Spinal cord (tissue), 10 donors: ENCODE measurements at places on chromosomes 12 and 14. TPM values are rescaled to one million over a fixed set of nuclear protein-coding genes. Genes with fewer than 3 reads are reported as not detected.

GRCh38 chr14:64929014-64929359, 13.6 kb downstream of the GPX2 start:
- DNase-seq, result no peak

- no peak for DNase-seq
Measured at GRCh38 chr14:52305014-52305413, 9.1 kb upstream of the PTGER2 start.

GRCh38 chr14:54947230-54947629, 44.6 kb upstream of the GCH1 start:
- DNase-seq, result no peak

- DNase-seq, result no peak
Measured at GRCh38 chr14:22974530-22975313, 7.6 kb downstream of the AJUBA start.

The LALBA gene
- not detected for total RNA-seq

The DPF3 gene
- 11.8 TPM for total RNA-seq
